ENCODE measurements at places on chromosomes 2 and 18. TPM values are rescaled to one million over a fixed set of nuclear protein-coding genes. Genes with fewer than 3 reads are reported as not detected.

GRCh38 chr2:198036029-198036879 is 231.9 kb downstream of the PLCL1 start:
- DNase-seq = no peak

DNA sequence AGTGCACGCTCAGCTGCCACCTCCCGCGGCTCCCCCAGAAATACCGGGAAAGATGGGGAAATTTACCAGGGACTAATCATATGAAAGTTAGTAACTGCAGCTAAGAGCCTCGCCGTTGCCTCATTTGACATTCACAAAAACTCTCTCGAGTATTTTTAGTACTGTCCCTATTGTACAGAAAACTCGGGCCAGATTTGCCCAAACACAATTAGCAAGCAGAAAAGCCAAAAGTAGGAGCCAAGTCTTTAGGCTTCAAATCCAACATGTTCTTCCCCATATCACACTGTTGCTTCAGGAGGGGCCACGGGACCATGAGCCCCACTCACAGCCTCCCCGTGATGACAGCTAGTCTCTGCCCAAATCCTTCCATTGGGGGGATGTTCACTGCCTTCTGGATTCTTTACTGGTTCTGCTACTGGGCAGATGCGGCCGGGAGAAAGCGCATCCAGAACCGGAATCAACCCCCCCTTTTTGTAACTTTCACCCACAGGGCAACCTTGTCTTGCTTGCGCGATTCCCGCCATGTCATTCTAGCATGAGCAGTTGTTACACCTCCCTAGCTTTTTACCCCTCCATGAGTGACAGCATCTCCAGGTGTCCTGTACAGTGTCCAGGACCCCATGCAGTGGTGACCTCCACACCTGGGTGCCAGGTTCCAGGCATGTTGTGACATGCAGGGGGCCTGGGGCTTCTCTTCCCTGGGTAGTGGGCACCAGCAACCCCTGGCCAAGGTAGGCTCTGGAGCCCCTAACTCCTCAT is 35.2 kb downstream of the CENPO start:
- no peak for DNase-seq

DNA sequence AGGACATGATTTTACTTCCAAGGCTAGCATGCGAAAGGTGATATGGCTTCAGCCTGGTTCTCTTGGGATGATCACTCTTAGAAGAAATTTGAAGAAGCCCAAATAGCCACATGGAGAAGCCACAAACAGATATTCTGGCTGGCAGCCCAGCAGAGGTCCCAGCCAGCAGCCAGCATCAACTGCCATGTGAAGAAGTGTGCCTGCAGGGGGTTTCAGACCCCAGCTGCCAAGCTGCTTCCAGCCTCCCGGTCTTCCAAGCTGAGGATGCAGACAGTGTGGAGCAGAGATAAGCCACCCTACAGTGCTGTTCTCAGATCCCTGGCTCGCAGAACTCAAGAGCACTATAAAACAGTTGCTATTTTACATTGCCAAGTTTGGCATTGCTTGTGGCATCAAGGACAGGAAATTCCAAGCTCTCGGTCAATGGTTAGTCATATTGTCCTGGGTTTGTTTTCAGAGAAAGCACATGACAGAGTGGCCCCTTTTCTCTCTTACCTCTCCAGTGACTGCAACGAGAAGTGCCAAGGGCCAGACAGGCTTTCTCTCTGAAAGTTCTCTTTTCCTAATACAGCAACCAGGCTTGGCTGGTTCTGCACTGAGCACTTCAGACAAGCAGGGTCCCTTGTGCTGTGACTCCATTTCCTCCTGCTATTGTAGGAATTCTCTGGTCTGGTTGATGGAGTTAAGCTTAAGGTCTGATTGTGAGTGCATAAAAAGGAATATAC is 223.7 kb downstream of the ANKRD30B start:
- DNase-seq = no peak

DNA sequence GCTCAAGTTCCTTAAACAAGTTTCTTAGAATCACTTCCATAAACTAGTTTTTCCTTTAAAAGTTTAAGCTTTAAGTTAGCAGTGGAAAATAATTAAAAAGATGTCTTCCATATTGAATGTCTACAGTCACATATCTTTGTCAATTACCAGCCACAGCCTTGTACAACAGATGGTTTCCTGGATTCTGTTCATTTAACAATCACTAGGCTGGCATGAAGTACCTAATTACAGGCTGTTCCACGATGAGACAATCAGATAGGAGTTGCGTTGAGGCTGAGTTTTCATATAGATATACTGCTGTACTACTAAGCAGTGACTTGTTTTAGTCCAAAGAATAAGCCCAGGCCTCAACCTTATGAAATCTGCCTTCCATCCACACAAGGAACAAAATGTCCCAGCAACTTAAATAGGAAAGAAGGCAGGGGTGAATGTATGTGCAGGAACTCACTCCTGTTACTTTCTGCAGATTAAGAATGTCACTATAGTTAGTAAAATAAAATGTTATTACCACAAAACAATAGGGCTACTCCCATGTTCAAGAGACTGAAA is 131.0 kb downstream of the ZAP70 start:
- DNase-seq = no peak

DNA sequence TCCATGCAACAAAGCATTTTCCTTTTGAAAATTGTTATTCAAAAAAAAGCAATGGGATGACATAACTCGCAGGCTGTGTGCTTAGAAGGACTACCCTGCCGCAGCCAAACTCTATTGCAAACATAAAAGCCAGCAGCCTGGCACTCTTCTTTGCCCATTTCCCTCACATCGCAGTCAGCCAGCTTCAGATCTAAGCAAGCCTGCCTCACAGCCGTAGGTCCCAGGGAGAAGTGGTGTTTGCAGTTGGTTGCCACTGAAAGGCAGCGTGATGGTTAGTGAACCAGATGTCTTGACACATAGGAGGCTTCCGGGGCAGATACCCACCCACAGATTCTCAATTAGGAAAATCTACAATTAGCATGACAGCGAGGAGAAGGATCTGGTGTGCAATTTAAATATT is 655.2 kb downstream of the RNF144A start:
- no peak for DNase-seq

- no peak for DNase-seq
Observed at GRCh38 chr2:144515099-144515695, 4.7 kb downstream of the ZEB2 start.

- DNase-seq = no peak
Observed at GRCh38 chr2:5562426-5562825, 129.8 kb upstream of the SOX11 start.

GRCh38 chr2:175560521-175561169 is 379.1 kb upstream of the ATP5MC3 start:
- no peak for DNase-seq

- DNase-seq = no peak
Observed at GRCh38 chr2:50769406-50770181, 262.3 kb downstream of the NRXN1 start.

DNA sequence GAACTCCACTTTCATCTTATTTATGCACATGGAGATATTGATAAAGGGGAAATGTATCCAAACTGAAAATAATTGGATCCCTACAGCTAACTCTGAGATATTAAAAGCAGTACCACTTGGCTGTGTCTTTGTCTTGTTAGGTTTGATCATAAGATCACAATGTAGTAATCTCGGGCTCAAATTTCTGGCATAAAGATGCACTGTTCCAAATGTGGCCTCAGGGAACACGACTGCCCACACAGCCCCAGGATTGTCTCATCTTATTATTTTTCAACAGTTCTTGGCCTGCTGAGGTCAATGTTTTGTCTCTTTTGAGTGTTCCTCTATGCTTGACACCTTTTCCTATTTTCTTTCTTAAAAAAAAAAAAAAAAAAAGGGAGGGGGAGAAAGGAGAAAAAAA is 114.1 kb downstream of the GBX2 start:
- DNase-seq = no peak

DNA sequence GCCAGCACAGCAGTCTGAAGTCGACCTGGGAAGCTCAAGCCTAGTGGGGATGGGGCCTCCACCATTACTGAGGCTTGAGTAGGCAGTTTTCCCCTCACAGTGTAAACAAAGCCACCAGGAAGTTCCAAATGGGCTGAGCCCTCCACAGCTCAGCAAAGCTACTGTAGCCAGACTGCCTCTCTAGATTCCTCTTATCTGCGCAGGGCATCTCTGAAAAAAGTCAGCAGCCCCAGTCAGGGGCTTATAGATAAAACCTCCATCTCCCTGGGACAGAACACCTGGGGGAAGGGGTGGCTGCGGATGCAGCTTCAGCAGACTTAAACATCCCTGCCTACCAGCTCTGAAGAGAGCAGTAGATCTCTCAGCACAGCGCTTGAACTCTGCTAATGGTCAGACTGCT is 218.4 kb upstream of the VRK2 start:
- no peak for DNase-seq

DNA sequence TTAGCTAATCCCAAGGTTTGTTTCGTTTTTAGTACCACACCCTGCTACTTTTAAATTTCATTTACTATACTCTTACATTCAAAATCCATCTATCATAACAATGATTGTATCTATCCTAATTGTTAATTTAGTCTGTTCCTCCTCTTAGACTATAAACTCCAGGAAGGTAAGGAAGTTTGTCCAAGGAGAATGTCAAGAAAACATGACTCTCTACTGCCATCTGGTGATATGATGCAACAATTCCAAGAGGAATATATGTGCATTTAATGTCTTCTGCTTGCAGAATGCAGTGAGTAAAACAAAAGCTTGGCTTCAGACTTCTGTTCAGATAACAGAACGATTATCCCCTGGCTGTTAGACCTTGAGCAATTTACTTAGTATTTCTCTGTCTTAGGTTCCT is 1267.1 kb downstream of the LRP1B start:
- DNase-seq = no peak

DNA sequence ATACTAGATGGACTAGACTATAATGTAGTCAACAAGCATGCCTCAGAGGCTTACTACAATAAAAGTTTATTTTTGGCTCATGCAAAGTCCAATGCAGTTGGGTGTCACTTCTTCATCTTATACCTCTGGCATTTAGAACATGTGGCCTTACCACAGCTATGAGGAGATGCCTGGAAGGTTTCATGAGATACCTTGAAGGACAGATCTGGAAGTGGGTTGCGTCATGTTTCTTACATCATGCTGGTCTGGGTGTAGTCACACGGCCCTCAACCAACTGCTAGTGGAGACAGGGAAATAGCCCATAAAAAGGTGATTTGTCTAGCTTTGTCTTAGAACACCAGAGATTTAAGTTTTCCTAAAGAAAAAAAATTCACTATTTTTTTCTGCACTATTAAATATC is 91.7 kb upstream of the MMADHC start:
- no peak for DNase-seq

GRCh38 chr18:35477497-35477896 is 20.3 kb downstream of the INO80C start:
- no peak for DNase-seq

- DNase-seq = no peak
Observed at GRCh38 chr2:235685024-235685721, 191.3 kb downstream of the AGAP1 start.

DNA sequence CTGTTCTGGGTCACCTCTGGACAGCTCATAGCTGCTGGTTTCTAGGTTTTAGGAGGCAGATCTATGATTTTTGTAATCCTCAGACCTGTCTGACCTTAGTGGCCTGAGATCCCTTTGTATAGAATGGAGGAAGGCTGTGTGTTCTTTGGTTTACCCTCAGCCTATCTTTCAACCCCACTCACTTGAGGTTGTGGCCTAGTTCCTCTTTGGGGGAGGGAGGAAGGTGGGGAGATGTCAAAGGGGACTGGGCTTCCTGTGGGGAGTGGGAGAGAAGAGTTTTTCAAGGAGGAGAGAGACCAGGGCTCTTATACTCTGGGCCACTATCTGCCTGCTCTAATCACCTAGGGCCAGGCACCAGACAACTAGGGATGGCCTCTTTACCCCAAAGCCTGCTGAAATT is 28.5 kb downstream of the SEMA4F start:
- DNase-seq = no peak

CENPA gene
- 0.33 TPM for total RNA-seq

ZCCHC2 gene
- 23.9 TPM for total RNA-seq

PAX8 gene
- 0.65 TPM for total RNA-seq

IHH gene
- total RNA-seq = 4.9 TPM

PROKR1 gene
- 0.05 TPM for total RNA-seq

BOK gene
- 95.8 TPM for total RNA-seq

NDC80 gene
- 0.18 TPM for total RNA-seq

COLEC12 gene
- 0.08 TPM for total RNA-seq

TCF7L1 gene
- 5.7 TPM for total RNA-seq

KLHL30 gene
- total RNA-seq = 0.10 TPM

REG3A gene
- total RNA-seq = 0.45 TPM

ARHGAP15 gene
- 2.3 TPM for total RNA-seq

GKN2 gene
- total RNA-seq = not detected

CDH19 gene
- 2.3 TPM for total RNA-seq

RTP5 gene
- total RNA-seq = not detected
